ENCODE measurements at places on chromosomes 16 and 17. TPM values are rescaled to one million over a fixed set of nuclear protein-coding genes. Genes with fewer than 3 reads are reported as not detected.

Gene TXNL4B
- 4.0 TPM for total RNA-seq

Gene KIF2B
- not detected for total RNA-seq

Gene SMIM22
- total RNA-seq: not detected

Gene NME3
- total RNA-seq: 58.7 TPM

Gene CCL16
- total RNA-seq: 0.85 TPM

Gene POLR2A
- 93.4 TPM for total RNA-seq

Gene STX1B
- total RNA-seq: 0.39 TPM

Gene PLXDC1
- total RNA-seq: not detected

Gene SPATA32
- not detected for total RNA-seq

Gene KRT31
- not detected for total RNA-seq

Gene SLC13A5
- total RNA-seq: not detected

Gene CCL5
- total RNA-seq: not detected

Gene GAS2L2
- total RNA-seq: not detected

Gene SLFN13
- 6.9 TPM for total RNA-seq

Gene ZFP3
- total RNA-seq: 1.1 TPM

Gene ZNF598
- 23.4 TPM for total RNA-seq

Gene KRTAP4-3
- not detected for total RNA-seq

Gene HS3ST3A1
- not detected for total RNA-seq

Gene SPNS2
- 6.8 TPM for total RNA-seq

Gene SLC25A10
- 26.7 TPM for total RNA-seq

All from pulmonary artery endothelial cell (primary cell).